Left ventricle myocardium inferior (tissue), 1 donor: ENCODE measurements at places on chromosomes 7 and 10. TPM values are rescaled to one million over a fixed set of nuclear protein-coding genes. Genes with fewer than 3 reads are reported as not detected.

- DNase-seq, result no peak
Observed at GRCh38 chr10:115777646-115778045, 495.4 kb downstream of the GFRA1 start.

DNA sequence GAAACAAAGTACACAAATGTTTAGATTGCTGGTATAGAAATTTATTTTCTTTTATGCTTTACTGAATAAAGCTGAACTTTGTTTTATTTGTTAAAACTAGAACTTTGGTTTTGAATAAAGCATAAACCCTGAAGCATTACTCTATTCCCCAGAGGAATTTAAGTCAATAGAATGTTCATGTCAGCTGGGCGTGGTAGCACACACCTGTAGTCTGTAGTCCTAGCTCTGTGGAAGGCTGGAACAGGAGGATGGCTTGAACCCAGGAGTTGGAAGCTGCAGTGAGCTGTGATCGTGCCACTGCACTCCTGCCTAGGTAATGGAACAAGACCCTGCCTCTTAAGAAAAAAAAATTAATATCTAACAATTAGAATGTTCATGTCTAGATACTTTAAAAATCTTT, 139.0 kb upstream of the ASAH2 start:
- no peak for DNase-seq

- DNase-seq, result no peak
Observed at GRCh38 chr7:40455485-40455884, 320.7 kb downstream of the SUGCT start.

DNA sequence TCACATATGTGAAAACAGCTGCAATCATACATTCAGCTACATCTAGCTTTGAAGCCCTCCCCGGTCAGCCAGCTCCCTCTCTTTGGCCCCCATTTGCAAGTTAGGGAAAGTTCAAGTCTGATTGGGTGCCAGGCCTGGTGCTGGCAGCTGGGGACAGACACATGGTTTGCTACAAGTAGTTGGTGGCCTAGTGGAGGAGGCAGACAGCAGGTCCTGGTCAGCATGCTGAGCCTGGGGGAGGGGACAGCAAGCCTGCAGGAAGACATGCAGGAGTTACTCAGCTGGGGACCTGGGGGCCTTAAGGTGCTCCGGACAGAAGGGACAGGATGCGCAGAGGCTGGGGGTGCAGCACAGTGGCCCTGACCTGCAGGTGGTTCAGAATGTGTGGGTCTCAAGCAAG, 956.9 kb upstream of the ZNF722 start:
- no peak for DNase-seq

DNA sequence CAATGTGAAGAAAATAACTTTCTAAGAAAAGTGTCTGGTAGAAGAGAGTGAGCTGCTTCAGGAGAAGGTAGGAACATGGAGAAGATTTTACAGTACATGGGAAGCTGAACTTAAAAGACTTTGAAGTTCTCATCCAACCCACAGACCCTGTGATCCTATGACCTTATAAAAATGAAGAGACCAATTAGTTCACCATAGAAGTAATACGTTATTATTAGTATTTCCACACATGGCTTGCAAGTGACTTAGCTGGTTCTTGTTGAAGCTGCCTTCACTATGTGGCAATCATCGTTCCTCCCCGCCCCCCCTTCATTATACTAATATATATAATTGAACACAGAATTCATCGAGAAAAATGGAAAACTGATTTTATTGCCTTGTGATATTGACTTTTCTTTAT, 129.1 kb downstream of the SND1 start:
- DNase-seq, result no peak

GRCh38 chr10:4519658-4520402, 306.2 kb upstream of the AKR1E2 start:
- no peak for DNase-seq

LRRC18 gene
- total RNA-seq, result not detected
